ENCODE measurements at places on chromosomes 13 and 19. TPM values are rescaled to one million over a fixed set of nuclear protein-coding genes. Genes with fewer than 3 reads are reported as not detected.
A peak's percentile ranks its signal among the peaks of the same experiment; 100 is the strongest.

- peaks cover 12% of the 10 kb centered on the region for H3K4me1 ChIP-seq
- no peaks in the 10 kb centered on the region for H3K36me3 ChIP-seq
- no peak for DNase-seq
- H3K4me3 ChIP-seq: no peak overlapping the region
- peak overlapping the region; percentile 38 for H3K27ac ChIP-seq
Observed at GRCh38 chr19:38792250-38793111, 3.5 kb downstream of the LGALS7B start.

DNA sequence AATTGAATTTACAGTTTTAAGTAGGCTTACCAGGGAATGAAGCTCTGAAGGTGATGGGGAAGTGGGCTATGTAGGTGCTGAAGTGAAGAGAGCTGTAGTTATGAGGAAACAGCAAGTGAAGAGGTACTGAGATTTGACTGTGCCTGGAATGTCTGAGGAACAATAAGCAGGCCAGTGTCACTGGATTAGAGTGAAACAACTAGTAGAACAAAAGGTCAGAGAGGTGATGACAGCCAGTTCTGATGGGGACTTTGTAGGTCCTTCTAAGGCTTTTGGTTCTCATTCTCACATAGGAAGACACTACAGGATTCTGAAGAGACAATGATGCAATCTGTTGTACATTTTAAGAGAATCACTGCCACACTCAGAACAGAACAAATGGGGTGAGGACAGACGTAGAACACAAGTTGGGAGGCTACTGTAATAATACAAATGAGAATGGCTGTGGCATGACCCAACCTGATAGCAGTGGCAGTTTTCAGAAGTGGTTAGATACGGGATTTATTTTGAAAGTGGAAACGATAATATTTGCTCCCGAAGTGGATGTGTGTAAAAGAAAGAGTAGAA is 130.8 kb downstream of the MYCBP2 start:
- no peak overlapping the region for H3K27ac ChIP-seq
- no peaks in the 10 kb centered on the region for H3K4me1 ChIP-seq
- H3K36me3 ChIP-seq: peaks cover 12% of the 10 kb centered on the region
- no peaks in the 10 kb centered on the region for H3K27me3 ChIP-seq
- H3K4me3 ChIP-seq: no peak overlapping the region

The ACTL9 gene
- total RNA-seq: not detected

- H3K27me3 ChIP-seq: no peaks in the 10 kb centered on the region
- H3K36me3 ChIP-seq: no peaks in the 10 kb centered on the region
- peak; percentile 99 for DNase-seq
- H3K27ac ChIP-seq: no peak within 1 kb of the TSS
- peak within 1 kb of the TSS; percentile 70 for H3K4me3 ChIP-seq
Observed at GRCh38 chr19:36014012-36014924, at the start of gene ALKBH6. Gene ALKBH6, minus strand, starts transcription at chr19:36014213. Its CDS starts 816 bp downstream, at chr19:36013397.

- peak; percentile 11 for DNase-seq
- H3K4me1 ChIP-seq: peaks cover 28% of the 10 kb centered on the region
- H3K27ac ChIP-seq: no peak overlapping the region
- H3K27me3 ChIP-seq: no peaks in the 10 kb centered on the region
- H3K4me3 ChIP-seq: peak overlapping the region; percentile 92
Observed at GRCh38 chr19:39413272-39413910, 922 bp downstream of the PLEKHG2 start.

The POU2F2 gene
- 3.5 TPM for total RNA-seq

The ZNF329 gene
- 16.1 TPM for total RNA-seq
